NCI-H1417 treated with DMSO at 0.1 percent for 48 hours (cell line): ENCODE measurements at places on chromosomes 12 and 14.

GRCh38 chr12:94875525-94875924, 128.0 kb downstream of the NDUFA12 start:
- DNase-seq, result no peak

- no peak for DNase-seq
Measured at GRCh38 chr12:123522164-123522563, 11.4 kb downstream of the RILPL1 start.

- DNase-seq, result no peak
Measured at GRCh38 chr12:102539651-102540553, 59.5 kb upstream of the IGF1 start.

GRCh38 chr14:71625891-71626701, 306.1 kb upstream of the RGS6 start:
- DNase-seq, result no peak

- no peak for DNase-seq
Measured at GRCh38 chr12:18431771-18432170, 170.5 kb downstream of the PIK3C2G start.

DNA sequence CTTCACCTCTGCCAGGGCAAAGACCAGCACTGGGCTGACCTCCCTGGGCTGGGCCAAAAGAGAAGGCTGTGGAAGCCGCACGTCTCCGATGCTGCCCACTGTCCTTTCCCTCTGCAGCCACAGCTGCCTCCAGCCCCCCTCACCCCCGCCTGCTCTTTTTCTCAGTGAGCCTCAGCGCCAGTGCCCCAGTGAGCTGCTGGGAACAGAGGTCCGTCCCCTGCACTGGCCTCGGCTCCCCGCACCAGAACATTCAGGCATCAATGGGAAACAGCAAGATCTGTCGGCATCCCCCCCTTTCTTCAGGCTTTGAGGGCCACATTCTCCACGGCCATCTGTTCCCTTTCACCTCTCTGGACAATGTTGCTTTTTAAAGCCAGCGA, 398.1 kb downstream of the ZFP36L1 start:
- DNase-seq, result no peak

DNA sequence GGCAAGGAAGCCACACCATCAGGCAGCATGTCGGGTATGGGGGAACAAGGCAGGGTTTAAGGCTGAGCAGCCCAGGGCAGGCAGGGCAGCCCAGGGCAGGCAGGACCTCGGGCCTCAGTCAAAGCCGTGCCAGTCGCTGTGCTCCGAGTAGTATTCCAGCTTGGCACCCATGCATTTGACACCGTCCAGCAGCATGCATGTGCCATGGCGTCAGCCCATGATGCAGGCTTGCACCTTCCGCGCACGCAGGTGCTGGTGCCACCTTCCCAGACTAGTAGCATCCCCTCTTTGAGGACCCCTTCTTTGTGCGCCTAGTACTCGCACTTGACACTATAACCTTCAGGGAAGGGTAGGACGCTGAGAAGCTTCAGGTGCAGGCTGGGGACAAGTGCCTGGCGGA, 11.6 kb upstream of the ADCY6 start:
- no peak for DNase-seq

- DNase-seq, result no peak
Measured at GRCh38 chr12:12669020-12669419, 27.0 kb downstream of the GPR19 start.

- DNase-seq, result no peak
Measured at GRCh38 chr12:15014708-15015107, 41.9 kb downstream of the PDE6H start.

- DNase-seq, result no peak
Measured at GRCh38 chr14:68471029-68471963, 321.6 kb downstream of the ZFP36L1 start.

DNA sequence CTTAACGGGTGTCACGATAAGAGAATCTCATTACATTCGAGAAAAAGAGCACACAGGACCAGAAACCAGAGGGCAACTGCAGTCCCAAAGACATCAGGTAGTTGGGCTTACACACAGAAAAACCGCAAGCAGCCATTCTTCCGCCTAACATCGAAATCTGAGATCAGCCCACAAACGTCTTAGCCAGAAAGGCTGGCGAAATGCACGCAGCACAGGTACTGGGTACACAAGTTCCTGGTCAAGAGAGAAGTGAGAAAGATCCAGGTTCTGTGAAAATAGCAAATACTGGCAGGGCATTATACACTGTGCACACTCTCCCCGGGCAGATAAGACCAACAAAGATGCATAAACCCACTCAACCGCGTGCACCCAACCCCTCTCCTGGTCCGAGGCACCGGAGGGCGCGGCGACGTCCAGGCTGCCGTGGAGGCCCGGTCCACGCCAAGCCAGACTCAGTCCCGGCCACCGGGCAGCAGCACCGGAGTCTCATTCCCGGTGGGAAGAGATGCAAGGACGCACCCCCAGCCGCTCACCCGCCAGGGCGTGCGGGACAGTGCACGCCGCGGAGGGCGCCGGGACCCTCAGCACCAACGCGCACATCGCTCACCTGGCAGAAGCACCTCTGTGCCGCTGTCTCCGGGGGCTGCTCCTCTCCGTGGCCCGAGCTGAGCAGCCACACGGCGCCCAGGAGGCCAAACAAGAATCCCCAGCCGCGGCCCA, 437 bp downstream of the ERO1A start:
- DNase-seq, result no peak

DNA sequence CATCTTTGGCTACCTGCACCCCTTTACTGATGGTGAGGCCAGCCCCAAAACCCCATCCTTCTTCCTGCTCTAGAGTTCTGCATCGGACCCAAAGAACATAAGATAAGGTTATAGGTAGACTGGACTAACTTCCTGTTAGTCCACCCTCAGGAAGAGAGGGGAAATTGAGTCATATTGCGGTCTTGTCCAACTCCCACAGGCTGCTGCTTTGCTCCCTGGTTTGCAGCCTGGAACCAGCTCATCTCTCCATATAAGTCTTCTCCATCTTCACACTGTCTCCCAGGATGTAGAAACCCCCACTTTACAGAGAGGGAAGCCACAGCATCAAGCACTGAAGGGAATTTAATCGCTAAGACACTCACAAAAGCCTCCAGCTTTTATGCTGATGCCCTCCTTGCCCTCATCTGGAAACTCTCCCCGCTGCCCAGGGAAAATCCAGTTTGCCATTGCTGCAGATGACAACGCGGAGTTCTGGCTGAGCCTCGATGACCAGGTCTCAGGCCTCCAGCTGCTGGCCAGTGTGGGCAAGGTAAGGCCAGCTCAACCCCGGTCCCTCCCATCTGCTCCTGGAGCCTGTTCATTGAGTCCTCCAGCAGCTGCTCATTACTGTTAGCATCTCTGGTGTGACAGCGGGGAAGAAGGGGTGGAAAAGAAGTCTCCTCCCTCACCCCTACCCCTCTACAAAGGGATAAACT, 85.3 kb downstream of the B4GALNT3 start:
- no peak for DNase-seq

DNA sequence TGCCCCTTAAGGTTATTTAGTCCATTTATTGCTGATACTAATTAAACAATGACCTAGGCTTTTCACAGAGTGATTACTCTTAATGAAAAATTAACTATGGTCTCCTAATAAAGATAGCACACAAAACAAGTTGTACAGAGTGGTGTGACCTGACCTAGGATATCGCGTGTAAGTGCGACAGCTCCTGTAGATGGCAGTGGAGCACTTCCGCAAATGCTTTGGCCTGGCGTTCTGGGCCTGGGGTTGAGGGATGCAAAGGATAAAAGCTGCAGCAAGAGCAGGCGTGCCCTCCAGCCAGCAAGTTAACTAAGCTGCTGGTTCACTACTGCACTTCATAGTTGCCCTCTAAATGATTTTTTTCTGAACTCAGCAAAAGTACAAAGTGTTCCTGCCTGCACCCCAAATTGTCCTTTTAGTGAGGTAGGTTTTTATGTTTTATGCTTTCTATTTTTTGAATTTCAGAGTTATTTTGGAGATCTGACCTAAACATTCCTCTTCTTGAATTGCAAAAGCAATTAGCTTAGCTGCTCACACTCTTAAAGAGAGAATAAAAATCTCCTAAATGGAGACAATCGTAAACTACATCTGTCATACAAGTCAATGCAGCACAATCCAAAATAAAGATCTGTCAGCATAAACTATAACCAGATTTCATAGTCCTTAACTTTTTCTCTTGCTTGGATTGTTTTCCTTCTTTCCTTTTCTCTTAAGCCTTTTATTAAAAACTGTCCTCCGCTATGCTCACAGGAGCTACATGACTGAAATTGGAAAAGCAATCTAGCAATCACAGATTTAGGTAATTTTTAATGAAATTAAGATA, 379.6 kb downstream of the LRIG3 start:
- DNase-seq, result peak; percentile 96

DNA sequence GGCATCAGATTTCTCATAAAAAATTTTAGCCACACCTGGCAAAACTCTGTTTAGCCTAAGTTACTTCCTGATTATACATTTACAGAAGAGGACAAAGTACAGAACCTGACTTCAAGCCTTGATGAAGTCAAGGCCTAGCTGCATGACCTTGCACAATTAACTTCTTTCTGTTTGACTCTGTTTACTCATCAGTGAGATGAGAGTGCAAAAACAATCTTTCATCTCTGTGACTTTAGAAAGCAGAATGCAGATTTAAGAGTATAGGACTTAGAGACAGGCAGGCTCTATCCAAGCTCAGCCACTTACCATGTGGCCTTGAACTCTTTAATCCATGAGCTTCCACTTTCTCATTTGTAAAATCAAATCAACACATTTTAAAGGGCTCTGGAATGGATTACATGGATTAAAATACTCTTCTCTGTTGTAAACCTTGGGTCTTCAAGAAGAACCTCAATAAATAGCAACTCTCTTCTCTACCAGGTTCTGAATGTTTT, 1178.9 kb downstream of the FLRT2 start:
- no peak for DNase-seq

- no peak for DNase-seq
Measured at GRCh38 chr14:103708750-103709187, 6.5 kb downstream of the XRCC3 start.

DNA sequence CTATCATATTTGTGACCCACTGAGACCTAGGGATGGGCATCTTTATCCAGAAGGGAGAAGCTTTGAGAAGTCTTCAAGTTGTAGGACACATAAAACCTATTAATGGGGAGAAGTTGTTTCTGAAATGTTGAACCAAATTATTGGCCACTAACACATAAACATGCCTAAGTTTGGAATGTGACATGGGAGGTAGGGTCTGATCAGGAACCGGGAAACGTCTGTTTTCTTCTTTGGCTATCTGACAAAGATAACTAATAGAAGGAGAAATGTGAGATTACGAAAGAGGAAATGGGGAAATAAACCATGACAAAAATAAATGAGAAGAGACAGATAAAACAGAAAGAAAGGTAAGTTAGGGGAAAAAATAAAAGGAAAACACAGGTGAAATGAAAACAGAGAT, 425.2 kb downstream of the EGLN3 start:
- DNase-seq, result no peak

DNA sequence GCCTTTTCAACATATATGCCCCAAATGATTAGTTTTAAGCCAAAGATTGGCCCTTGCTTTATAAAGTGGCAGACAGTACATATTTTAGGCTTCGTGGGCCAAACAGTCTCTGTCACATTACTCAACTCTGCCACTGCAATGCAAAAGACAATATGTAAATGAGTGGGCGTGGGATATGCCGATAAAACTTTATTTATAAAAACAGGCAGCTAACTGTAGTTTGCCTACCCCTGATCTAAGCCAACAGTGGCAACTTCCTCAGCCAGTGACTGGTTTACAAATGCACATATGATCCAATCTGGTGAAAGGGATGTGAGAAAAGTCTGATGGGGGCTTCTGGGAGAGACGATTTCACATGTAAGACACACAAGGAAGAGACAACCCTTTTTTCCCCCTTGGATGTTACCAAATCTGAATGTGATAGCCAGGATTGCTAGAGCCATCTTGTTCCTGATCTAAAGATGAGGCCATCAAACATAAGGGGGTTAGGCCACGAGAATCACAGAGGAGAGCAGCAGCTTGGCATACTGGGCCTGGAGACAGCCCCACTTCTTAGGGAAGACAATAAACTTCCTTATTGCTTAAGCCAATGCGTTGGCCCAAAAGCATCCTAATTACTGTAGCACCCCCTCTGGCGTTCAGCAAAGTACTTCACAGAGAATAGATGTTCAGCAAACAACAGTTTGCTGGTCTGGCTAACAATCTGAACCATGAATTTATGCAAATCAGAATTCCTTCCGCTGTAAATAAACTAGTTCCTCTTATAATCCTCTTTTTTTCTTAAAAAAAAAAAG, 75.2 kb upstream of the TMCC3 start:
- DNase-seq, result no peak

DNA sequence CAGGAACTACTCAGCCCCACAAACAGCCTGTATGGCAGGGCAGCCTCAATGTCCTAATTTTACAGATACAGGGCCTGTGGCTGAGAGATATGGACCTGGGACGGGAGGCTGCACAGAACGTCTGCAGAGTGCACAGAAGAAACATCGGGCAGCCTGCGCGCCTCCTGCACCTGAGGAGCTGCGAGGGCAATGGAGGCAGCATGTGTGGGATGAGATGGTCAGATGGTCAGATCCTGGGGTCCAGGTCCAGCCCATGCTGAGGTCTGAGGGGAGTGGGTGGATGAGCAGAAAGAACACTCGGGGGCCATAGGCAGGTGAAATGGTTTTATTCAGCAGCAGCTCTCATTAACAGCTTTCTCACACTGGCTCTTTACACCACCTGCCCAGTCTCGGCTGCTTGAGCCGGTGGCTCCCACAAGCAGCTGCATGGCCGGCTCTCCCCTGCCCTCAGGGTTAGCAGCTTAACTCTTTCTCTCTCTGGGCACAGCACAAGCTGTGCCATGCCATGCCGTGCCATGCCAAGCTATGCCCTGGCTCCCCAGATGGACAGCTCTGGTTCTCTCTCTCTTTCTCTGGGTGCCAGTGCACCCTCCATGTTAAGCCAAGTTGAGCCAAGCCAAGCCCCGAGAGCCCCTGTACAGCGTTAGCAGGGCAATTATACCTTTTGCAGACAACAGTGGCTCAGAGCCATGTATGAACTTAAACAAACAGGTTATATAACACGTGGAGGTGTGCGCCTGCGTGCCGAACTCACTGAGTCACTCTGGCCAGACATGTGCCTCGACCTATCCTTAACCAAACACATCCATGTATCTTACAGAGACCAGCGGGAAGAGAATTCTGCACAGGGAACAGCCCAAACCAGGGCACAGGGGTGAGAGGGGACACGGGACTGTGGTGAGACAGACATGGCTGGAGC, 47.6 kb downstream of the RIMBP2 start:
- no peak for DNase-seq

DNA sequence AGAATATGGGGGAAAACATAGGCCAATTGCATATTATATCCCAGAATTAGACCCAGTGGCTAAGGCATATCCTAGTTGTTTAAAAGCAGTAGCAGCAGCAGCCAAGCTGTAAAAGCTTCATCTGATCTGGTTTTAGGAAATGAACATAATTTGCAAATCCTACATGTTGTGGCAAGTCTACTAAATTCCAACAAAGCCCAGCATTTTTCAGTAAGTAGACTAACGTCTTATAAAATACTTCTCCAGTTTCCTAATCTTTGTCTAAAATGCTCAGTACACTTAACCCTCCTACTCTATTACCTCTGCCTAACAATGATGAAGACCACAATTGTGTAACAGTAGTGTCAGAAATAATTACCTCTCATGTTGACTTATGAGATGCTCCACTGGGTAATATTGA, 70.9 kb upstream of the RERGL start:
- DNase-seq, result no peak

- DNase-seq, result no peak
Measured at GRCh38 chr12:98244136-98244535, 271.3 kb upstream of the TMPO start.

- no peak for DNase-seq
Measured at GRCh38 chr12:50928392-50928791, 24.0 kb upstream of the HIGD1C start.
